ENCODE measurements at places on chromosomes 11 and 22.

GRCh38 chr22:46577368-46578249, 40.2 kb upstream of the CELSR1 start:
- DNase-seq, result no peak

- no peak for DNase-seq
Observed at GRCh38 chr11:47552056-47552565, 821 bp downstream of the CELF1 start.

DNA sequence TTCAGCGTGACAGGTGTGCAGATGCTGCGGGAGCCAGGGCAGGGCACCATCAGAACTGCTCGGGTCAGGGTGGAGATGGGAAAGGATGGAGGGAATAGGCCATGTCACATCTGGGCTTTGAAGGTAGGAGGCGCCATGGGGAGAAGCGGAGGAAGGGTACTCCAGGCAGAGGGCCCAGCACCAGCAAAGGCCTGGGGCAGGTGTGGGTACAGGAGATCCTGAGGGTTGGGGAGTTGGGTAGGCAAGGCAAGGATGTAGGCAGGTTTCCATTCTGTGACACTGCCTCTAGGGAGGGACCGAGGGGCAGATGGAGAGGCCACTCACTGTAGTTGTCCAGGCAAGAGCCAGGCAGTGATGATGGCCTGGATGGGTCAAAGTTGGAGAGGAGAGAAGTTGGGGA, 8.5 kb downstream of the EMID1 start:
- no peak for DNase-seq

DNA sequence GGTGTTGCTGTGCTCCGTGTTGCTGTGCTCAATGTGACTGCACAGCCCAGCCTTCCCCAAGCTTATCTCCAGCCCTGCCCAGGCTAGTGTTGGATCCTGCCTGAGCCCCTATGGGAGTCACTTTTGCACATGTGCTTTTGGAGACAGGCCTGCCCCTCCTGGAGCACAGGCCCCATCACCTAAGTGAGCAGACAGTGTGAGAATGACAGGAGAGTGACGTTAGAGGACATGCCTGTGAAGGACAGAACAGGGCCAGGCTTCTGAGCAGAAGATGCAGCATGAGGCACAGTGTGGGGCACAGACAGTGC, 36.6 kb upstream of the SUSD2 start:
- no peak for DNase-seq

GRCh38 chr11:1342946-1343345, 33.5 kb upstream of the TOLLIP start:
- no peak for DNase-seq

DNA sequence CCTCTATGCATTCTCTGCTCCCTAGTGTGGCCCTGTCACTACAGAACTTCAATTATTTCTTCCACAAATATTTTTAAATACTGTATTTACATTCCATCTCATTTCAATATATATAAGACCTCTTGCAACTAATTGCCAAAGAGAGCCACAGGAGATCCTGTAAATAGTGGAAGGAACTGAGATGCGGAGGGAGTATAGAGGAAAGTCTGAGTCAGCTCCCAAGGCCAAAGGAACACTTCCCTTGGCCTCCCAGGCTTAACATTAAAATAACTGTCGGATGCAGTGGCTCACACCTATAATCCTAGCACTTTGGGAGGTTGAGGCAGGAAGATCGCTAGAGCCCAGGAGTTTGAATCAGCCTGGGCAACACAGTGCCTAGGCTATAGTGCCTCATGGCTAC, 31.2 kb downstream of the RBFOX2 start:
- DNase-seq, result no peak

GRCh38 chr22:40024201-40025061, 29.7 kb downstream of the FAM83F start:
- peak; percentile 68 for DNase-seq

DNA sequence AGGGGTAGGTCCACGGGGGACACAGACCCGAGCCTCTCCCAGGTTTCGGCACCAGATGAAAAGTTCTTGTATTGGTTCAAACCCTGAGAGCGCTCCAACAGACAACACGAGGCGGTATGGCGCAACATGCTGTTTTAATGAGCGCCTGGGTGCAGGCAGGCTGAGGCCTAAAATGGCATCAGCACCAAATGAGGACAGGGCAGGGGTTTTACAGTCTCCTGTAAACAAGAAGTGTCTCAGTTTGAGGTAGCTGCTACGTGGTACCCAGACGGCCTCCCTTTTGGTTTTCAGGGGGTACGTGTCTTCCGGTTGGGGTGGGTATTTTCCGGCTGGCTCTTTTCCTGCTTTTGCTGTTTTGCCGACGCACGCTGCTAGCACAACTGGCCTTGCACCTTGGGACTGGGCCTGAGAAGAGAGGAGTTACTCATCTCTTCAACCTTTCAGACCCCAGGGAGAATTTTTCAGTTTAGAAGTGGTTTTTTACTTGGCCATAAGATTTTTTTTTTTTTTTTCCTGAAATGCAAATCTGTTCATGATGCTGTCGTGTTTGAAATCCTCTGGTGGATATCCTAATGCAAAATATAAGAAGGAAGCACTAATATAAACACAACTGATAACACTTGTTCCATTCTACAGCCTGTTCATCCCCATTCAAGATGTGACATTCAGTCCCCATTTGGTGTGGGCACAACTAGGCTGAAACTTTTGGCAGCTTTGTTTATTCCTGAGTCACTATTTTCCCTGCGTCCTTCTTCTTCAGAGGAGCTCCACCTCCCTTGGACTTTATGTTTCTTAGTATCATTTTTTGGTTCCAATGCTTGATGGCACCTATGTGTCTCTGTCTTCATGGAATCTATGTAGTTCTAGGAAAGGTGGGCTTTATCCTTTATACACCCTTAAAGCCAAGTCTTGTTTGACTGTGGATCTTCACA, 6.5 kb downstream of the PPFIBP2 start:
- no peak for DNase-seq

- no peak for DNase-seq
Observed at GRCh38 chr11:11980200-11980599, 28.2 kb downstream of the DKK3 start.

GRCh38 chr11:60836866-60837515, 4.9 kb upstream of the CCDC86 start:
- DNase-seq, result no peak

- DNase-seq, result peak; percentile 33
Observed at GRCh38 chr11:44977493-44977984, 26.9 kb upstream of the TP53I11 start.

- DNase-seq, result no peak
Observed at GRCh38 chr22:36344106-36344827, 43.5 kb downstream of the MYH9 start.

DNA sequence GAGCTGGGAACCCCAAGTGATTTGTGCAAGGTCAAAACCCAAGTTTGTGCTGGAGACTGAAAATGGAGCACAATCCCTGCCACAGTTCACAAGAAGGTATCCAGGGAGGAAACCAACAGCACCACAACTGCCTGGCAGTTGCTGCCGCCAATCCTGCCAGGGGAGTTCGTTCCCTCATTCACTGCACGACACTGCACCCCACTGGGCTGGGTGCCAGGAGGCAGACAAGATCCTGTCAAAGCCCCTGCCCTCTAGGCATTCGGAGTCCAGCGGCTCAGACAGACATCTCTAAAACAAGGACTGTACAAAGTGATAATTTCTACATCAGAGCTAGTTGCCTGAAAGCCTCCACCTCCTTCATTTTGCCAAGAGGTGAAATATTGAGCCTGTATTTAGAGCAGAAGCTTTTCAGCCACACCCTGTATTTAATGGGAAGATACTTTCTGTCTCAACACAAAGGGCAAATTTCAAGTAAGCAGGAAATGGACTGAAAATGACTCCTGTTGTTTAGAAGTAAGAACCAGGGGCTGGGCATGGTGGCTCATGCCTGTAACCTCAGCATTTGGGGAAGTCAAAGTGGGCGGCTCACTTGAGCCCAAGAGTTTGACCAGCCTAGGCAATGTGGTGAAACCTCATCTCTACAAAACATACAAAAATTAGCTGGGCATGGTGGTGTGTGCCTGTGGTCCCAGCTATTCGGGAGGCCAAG, 277.4 kb upstream of the NARS2 start:
- no peak for DNase-seq

- DNase-seq, result no peak
Observed at GRCh38 chr11:45692808-45693453, 27.5 kb upstream of the CHST1 start.

GRCh38 chr11:33533386-33534052, 167.1 kb downstream of the C11orf91 start:
- no peak for DNase-seq

DNA sequence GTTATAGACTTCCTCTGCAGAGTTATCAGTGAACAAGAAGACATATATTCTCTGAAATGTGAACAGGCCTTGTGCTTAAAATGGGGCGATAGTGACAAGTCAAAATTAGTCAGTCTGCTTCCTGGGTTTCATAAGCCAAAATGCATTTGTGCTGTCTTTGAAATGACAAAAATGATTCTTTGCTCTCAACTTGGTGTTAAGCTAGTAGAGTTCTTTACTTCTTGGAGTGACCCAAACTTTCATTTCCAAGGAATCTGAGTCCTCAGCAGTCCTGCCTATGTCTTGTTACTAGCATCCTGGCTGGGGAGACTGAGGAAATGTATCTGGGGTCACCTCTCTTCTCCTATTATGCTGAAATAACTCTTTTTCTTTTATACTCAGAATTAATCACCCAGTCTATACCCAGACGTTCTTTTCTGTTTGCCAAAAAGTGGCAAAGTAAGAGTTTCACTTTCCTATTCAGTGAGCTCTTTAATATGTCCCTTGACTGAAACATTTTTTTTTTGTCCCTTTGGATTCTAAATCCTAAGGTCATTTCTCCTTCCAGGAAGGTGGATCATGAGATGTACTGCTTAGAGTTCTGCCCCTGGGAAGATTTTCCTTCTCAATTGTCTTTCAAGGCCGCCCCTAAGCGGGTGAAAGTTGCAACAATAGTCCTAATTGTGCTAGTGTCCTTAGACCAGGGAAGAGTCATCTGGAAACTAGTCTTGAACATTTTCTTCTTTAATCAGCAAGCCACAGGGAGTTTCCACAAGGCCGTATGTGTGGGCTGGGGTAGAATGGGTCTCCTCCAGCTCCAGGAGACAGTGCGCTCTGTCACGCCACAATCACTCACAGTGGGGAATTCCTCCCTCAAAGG, 53.0 kb upstream of the RDX start:
- DNase-seq, result no peak

GRCh38 chr11:71267807-71268421, 15.5 kb upstream of the SHANK2 start:
- DNase-seq, result no peak

GRCh38 chr22:17237038-17237668, 17.9 kb upstream of the ADA2 start:
- no peak for DNase-seq

GRCh38 chr11:74055938-74056337, 47.1 kb upstream of the UCP3 start:
- DNase-seq, result no peak

GRCh38 chr11:77789731-77790476, 30.6 kb downstream of the RSF1 start:
- no peak for DNase-seq

DNA sequence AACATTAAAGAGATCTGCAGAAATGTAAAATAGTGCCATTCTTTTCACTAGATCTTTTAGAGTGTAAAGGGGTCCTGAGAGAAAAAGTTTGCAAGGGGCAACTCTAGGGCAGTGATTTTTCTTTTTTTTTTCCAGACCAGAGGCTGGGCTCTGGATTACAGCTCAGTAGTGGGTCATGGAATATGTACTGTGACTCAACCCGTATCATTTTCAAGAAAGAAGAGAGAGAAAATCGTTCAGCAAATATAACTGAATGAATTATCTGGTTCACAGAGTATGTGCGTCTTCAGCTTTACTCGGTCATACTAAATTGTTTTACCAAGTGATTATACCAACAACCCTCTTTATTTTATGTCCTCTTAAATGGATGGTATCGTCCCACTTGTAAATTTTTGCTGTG, 3.8 kb downstream of the CEP57 start:
- no peak for DNase-seq

- DNase-seq, result peak; percentile 28
Observed at GRCh38 chr11:131691181-131692041, 321.0 kb downstream of the NTM start.

DNA sequence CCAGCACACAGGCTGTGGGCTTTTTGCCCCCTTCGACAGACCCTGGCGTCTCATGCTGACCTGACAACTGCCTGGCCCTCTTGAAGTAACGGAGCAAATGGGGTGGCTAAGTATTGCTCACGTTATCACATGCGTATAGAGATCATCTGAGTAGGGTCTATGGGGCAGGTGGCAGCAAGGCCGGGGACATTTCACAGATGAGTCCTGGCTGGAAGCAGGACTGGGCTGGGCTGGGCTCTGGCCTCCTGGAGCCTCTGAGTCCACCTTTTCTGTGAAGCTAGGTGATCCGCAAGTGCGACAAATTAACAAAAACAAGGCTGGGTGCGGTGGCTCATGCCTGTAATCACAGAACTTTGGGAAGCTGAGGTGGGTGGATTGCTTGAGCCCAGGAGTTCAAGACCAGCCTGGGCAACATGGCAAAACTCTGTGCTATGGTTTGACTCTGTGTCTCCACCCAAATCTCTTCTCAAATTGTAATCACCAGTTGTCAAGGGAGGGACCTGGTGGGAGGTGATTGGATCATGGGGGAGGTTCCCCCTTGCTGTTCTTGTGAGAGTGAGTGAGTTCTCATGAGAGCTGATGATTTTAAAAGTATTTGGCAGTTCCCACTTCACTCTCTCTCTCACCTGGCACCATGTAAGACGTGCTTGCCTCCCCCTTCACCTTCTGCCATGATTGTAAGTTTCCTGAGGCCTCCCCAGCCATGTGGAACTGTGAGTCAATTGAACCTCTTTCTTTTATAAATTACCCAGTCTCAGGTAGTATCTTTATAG, 122.0 kb downstream of the MPPED1 start:
- no peak for DNase-seq

DNA sequence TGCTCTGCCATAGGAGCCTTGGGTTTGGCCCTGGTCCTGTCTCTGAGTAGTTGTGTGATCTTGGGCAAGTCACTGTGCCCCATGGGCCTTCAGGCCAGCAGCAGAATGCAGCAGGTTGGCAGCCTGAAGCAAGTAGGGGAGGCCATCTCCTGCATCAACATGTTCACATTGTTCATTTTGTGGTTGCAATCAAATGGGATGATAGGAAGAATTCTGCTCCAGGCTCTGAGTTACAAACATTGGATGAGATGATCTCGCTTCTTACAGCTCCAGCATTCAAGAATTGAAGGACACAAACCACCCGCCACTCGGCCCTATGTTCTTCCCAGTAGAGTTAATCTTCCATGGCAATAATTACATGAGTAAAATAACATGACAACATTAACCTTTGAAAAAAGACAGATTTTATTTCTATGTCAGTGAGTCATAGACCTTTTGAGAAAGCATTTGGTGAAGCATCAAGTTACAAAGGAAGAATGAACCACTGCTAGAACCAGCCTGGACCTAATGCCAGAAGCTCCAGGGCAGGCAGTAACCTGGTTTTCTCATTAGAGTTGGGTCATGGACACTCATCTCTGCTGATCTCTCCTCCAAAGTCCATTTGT, 308.3 kb upstream of the NCAM1 start:
- no peak for DNase-seq

DNA sequence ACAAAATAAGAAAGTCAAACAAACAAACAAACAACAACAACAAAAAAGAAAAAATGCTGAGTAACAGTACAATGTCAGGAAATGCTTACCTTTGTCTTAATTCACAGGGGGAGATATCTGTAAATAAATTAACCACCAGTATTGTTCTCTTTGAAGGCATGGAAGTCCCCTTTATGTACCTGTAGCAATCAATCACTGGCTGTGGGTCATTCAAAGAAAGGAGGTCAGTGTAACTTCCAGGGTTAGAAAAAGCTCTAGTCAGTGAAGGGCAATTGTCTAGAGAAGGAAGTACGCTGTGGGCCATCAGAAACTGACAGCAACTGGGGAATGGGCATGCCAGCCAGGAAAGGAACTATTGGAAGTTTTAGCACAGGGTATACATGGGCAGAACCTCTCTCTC, 121.5 kb upstream of the LUZP2 start:
- DNase-seq, result no peak
